CD8-positive, alpha-beta memory T cell (primary cell): ENCODE measurements at places on chromosomes 2 and 18. TPM values are rescaled to one million over a fixed set of nuclear protein-coding genes. Genes with fewer than 3 reads are reported as not detected.

The SKOR2 gene
- not detected for polyA plus RNA-seq

The TOGARAM2 gene
- polyA plus RNA-seq, result 2.5 TPM

The PLCL1 gene
- 2.0 TPM for polyA plus RNA-seq

The CDH2 gene
- polyA plus RNA-seq, result 0.23 TPM

The RAB17 gene
- polyA plus RNA-seq, result not detected

The ERBB4 gene
- polyA plus RNA-seq, result not detected

The STAMBP gene
- polyA plus RNA-seq, result 47.8 TPM

The DLX1 gene
- not detected for polyA plus RNA-seq

The MC2R gene
- polyA plus RNA-seq, result not detected

The FNDC4 gene
- polyA plus RNA-seq, result not detected

The MYOM1 gene
- 0.92 TPM for polyA plus RNA-seq

The RAB6D gene
- 0.08 TPM for polyA plus RNA-seq

The AGAP1 gene
- 1.2 TPM for polyA plus RNA-seq

The CMPK2 gene
- 10.9 TPM for polyA plus RNA-seq

The SLC25A52 gene
- polyA plus RNA-seq, result not detected

The FOSL2 gene
- polyA plus RNA-seq, result 14.1 TPM

GRCh38 chr18:23970161-23971096 lies 44.1 kb upstream of the TTC39C start:
- H3K4me1 ChIP-seq, result peaks cover 74% of the 10 kb centered on the region
- no peaks in the 10 kb centered on the region for H3K27me3 ChIP-seq
- H3K4me3 ChIP-seq, result peak overlapping the region; percentile 5
- no peaks in the 10 kb centered on the region for H3K36me3 ChIP-seq
- peak overlapping the region; percentile 5 for H3K27ac ChIP-seq

GRCh38 chr2:80153768-80154167 lies 150.8 kb downstream of the LRRTM1 start:
- H3K4me3 ChIP-seq, result no peak overlapping the region
- no peaks in the 10 kb centered on the region for H3K36me3 ChIP-seq
- DNase-seq, result no peak
- H3K27ac ChIP-seq, result peak overlapping the region; percentile 6
- H3K4me1 ChIP-seq, result no peaks in the 10 kb centered on the region

GRCh38 chr2:230668184-230668938 lies 44.3 kb upstream of the CAB39 start:
- H3K36me3 ChIP-seq, result no peaks in the 10 kb centered on the region
- peak overlapping the region; percentile 35 for H3K27ac ChIP-seq
- no peaks in the 10 kb centered on the region for H3K27me3 ChIP-seq
- H3K4me3 ChIP-seq, result no peak overlapping the region

DNA sequence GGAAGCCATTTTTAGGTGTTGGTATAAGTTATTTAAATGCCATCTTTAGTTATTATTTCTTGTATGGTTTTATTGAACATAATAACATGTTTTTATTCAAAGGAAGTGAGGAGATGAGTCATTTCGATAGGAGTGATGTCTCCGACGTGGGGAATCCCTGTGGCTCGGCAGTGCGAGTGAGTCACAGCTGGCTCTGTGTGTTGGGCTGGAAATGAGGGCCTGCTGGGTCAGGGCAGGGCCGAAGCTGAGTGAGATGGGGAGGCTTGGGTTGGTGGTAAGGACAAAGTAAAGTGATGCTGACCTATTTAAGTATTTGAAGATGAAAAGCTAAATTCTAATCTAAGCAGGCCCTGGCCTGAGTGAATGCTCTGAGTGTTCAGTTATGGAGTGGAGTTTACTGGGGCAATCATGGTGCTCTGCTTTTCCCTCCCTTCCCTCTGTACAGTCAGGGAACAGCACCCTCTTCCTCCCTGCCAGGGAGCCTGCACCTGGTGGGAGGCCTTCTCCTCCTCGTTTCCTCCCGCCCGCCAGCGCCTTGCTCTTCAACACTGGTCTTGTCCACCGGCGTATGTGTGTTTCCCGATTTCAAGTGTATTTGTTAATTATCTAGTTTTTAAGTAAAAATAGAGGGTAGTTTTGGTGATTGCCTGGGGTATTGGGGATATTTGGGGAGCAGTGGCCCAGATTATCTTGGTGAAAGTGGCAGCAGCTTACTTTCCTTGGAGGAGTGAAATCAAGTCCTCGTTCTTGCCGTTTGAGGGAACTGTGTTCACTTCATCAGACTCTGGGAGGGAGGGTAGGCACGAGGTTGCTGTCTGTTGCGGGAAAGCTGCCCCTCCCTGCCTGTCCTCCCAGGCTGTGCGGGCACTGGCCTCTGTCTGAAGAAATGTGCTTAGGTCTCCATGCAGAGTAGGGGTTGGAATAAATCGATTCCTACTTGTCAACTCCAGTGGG lies 157.0 kb downstream of the LDLRAD4 start:
- H3K36me3 ChIP-seq, result no peaks in the 10 kb centered on the region
- H3K27me3 ChIP-seq, result no peaks in the 10 kb centered on the region
- H3K4me1 ChIP-seq, result peaks cover 67% of the 10 kb centered on the region
- H3K4me3 ChIP-seq, result peak overlapping the region; percentile 25

- no peaks in the 10 kb centered on the region for H3K36me3 ChIP-seq
- DNase-seq, result no peak
- no peaks in the 10 kb centered on the region for H3K27me3 ChIP-seq
- no peak overlapping the region for H3K4me3 ChIP-seq
- H3K4me1 ChIP-seq, result no peaks in the 10 kb centered on the region
- H3K27ac ChIP-seq, result no peak overlapping the region
Measured at GRCh38 chr2:105454801-105455485, 56.1 kb upstream of the FHL2 start.

DNA sequence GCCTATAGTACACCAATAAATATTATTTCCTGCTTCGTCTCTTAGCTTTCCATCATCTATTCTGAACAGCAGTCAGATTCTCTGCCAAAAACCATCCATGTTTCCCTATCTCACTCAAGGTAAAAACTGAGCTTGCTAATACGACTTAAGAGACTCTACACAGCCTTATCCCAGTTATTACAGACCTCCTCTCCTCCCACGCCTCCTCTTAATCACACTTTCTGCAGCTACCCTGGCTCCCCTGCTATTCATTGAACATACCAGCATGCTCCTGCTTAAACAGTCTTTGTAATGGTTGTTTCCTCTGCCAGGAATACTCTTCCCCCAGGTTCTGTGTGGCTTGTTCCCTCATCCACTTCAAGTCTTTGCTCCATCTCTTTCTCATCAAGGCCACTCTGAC lies 81.5 kb downstream of the PDE1A start:
- H3K36me3 ChIP-seq, result no peaks in the 10 kb centered on the region
- H3K4me3 ChIP-seq, result no peak overlapping the region
- no peaks in the 10 kb centered on the region for H3K27me3 ChIP-seq
- no peak overlapping the region for H3K27ac ChIP-seq
- DNase-seq, result no peak
- H3K4me1 ChIP-seq, result no peaks in the 10 kb centered on the region

DNA sequence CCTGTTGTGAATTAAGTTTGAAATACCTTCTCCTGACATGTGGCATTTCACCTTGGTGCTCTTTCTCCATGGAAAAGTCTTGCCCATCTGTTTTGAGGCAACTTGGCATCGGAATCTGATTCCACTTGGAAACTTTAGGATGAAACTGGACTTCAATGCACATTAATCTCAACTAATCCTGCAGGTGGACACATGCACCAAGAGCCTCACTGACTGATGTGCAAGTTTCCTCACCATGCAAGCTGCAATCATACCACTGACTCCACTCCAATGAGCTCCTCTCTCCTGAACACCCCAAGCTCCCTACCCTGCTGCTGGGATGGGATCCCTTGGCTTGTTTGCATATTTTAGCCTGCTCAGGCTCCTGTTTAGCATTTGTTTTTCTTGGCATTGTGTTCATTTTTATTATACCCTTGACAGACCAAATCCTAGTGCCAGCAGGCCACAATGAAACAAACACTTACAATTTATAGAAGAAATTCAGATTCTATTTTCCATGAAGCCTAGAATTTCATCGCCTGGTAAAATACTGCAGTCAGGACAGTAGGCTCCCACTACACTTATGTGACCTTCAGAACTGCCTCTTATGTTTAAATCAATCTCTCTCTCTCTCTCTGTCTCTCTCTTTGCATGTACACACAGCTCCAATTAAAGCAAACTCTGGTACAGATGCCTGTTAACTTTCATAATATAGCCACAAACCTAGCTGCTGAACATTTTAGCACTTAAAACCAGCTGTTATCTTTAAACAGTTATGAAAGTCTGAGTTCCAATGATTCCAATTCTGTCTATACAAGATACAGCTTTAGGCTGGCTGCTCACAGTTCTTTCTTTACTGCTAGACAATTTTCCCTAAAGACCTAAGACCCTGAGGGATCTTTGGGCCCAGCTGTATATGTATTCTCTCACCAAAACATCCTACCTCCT lies 141.5 kb downstream of the OSR1 start:
- DNase-seq, result no peak
- H3K4me3 ChIP-seq, result no peak overlapping the region
- H3K4me1 ChIP-seq, result no peaks in the 10 kb centered on the region
- H3K27ac ChIP-seq, result no peak overlapping the region

- no peaks in the 10 kb centered on the region for H3K4me1 ChIP-seq
- no peak overlapping the region for H3K4me3 ChIP-seq
- no peak overlapping the region for H3K27ac ChIP-seq
- no peak for DNase-seq
- no peaks in the 10 kb centered on the region for H3K36me3 ChIP-seq
- no peaks in the 10 kb centered on the region for H3K27me3 ChIP-seq
Measured at GRCh38 chr18:44309185-44309584, 371.5 kb upstream of the SETBP1 start.

DNA sequence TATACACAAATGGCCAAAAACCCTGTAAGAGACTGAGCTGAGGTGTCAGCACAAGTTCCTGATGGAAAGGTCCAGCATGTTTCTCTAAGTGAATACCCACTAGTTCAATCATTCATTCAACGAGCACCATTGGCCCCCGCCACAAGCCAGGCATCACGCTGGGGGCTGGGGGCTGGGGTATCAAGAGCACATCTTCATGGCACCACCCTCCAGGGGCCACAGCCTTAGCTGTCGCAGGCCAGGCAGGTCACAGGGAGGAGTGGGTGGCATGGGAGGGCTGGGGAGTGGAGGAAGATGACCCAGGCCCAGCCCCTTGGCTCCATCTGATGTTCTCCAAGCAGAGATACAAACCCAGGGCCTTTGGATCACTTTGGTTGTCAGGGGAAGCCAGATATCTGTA lies 97.9 kb downstream of the ACKR3 start:
- H3K36me3 ChIP-seq, result no peaks in the 10 kb centered on the region
- no peak overlapping the region for H3K27ac ChIP-seq
- no peak for DNase-seq

- no peak overlapping the region for H3K4me3 ChIP-seq
- H3K4me1 ChIP-seq, result no peaks in the 10 kb centered on the region
- no peak for DNase-seq
- no peak overlapping the region for H3K27ac ChIP-seq
- peaks cover 16% of the 10 kb centered on the region for H3K27me3 ChIP-seq
Measured at GRCh38 chr2:42795841-42796301, 3.5 kb upstream of the HAAO start.

- DNase-seq, result no peak
- H3K4me1 ChIP-seq, result no peaks in the 10 kb centered on the region
- no peak overlapping the region for H3K4me3 ChIP-seq
- H3K36me3 ChIP-seq, result no peaks in the 10 kb centered on the region
- H3K27me3 ChIP-seq, result no peaks in the 10 kb centered on the region
Measured at GRCh38 chr2:187936228-187936627, 355.4 kb upstream of the GULP1 start.

GRCh38 chr2:224029876-224030275 lies 9.2 kb downstream of the SERPINE2 start:
- H3K4me3 ChIP-seq, result no peak overlapping the region
- no peak for DNase-seq
- H3K36me3 ChIP-seq, result no peaks in the 10 kb centered on the region
- H3K4me1 ChIP-seq, result peaks cover 32% of the 10 kb centered on the region
- no peak overlapping the region for H3K27ac ChIP-seq
- peaks cover 3% of the 10 kb centered on the region for H3K27me3 ChIP-seq

DNA sequence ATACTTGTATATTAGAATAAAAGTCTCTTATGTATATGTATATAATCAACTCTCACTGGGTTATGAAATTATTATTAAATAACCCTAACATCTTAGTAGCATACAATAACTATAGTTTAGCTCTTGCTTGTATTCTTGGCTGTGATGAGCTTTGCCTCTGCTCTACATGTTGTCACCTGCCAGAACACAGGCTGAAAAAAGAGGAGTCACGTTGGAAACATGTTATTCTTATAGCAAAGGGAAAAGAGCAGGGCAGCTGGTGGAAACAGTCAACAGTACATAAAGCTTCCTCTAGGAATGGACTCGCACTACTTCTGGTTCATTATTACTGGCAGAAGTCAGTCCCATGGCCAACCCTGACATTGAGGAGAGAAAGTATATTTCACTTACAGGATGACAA lies 362.0 kb upstream of the KYNU start:
- no peak overlapping the region for H3K4me3 ChIP-seq
- H3K27ac ChIP-seq, result no peak overlapping the region
- no peaks in the 10 kb centered on the region for H3K27me3 ChIP-seq
- no peak for DNase-seq
- no peaks in the 10 kb centered on the region for H3K36me3 ChIP-seq

- H3K4me1 ChIP-seq, result peaks cover 67% of the 10 kb centered on the region
- DNase-seq, result no peak
- peaks cover 5% of the 10 kb centered on the region for H3K36me3 ChIP-seq
- no peaks in the 10 kb centered on the region for H3K27me3 ChIP-seq
- no peak overlapping the region for H3K4me3 ChIP-seq
Measured at GRCh38 chr18:77115192-77115953, 17.2 kb downstream of the MBP start.

- peaks cover 12% of the 10 kb centered on the region for H3K4me1 ChIP-seq
- DNase-seq, result no peak
- peaks cover 6% of the 10 kb centered on the region for H3K27me3 ChIP-seq
- H3K36me3 ChIP-seq, result no peaks in the 10 kb centered on the region
- peak overlapping the region; percentile 74 for H3K4me3 ChIP-seq
- H3K27ac ChIP-seq, result no peak overlapping the region
Measured at GRCh38 chr2:105399207-105399861, 483 bp upstream of the FHL2 start.

- H3K27me3 ChIP-seq, result no peaks in the 10 kb centered on the region
- peak; percentile 6 for DNase-seq
- no peak overlapping the region for H3K27ac ChIP-seq
- H3K4me1 ChIP-seq, result peaks cover 39% of the 10 kb centered on the region
- peak overlapping the region; percentile 42 for H3K4me3 ChIP-seq
Measured at GRCh38 chr2:86368161-86368824, 30.9 kb upstream of the REEP1 start.

GRCh38 chr2:128748336-128748735 lies 429.7 kb upstream of the HS6ST1 start:
- H3K27ac ChIP-seq, result no peak overlapping the region
- H3K27me3 ChIP-seq, result no peaks in the 10 kb centered on the region
- H3K36me3 ChIP-seq, result no peaks in the 10 kb centered on the region

DNA sequence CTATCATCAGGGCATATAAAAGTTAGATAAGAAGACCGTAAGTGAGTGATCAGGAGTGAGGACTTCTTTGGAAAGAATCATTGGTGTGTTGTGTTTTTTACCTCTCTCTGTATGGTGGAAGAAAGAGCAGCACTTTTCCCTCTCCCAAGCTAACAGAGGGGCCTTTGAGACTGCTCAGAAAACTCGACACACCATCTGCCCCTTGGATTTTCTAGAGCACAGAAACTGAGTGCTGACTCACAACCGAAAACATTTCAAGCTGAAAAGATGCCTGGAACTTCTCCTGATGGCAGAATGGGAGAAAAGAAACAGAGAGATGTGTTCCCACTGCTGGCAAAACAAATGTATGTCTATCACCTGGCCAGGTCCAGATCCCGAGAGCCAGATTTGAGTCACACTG lies 156.6 kb downstream of the DNAH7 start:
- DNase-seq, result no peak
- H3K27ac ChIP-seq, result no peak overlapping the region
- H3K4me1 ChIP-seq, result no peaks in the 10 kb centered on the region
